ENCODE measurements at places on chromosomes 5 and 9.

GRCh38 chr9:22165144-22165543 lies 156.0 kb upstream of the CDKN2B start:
- no peak for DNase-seq

DNA sequence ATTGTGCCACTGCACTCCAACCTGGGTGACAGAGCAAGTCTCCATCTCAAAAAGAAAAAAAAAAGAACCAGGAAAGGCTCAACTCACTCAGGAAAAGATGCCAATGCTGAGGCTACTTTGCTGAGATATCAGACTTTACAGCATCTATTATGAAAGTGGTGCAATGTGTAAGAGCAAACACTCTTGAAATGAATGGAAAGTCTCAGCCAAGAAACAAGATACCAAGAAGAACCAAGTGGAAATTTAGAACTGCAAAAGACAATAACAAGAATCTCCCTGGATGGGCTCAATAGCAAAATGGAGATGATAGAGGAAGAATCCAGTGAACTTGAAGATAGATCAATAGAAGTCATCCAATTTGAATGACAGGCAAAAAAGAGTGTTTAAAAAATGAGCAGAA lies 37.7 kb downstream of the TSPAN17 start:
- no peak for DNase-seq

- no peak for DNase-seq
These were observed 39.3 kb upstream of the ANKRD33B start for GRCh38 chr5:10524376-10525123.

GRCh38 chr5:32331935-32332274 lies 19.2 kb upstream of the MTMR12 start:
- no peak for DNase-seq

DNA sequence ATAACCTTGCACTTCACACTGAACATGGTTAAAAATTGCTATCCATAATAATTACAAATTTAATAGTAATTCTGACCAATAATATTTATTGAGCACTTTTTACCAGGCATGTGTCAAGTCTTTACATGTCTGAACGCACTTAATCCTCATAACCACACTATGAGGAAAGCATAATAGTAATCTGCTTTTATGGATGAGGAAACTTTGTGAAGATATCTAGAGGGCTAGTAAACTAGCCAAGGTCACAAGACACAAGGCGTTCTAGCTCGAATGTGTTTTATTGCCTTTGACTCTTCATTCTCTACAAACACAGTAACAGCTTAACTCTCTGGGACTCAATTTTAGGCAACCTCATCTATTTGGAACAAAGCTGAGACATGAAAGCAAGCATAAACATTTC lies 205.1 kb downstream of the ARHGEF28 start:
- DNase-seq = no peak
